ENCODE measurements at places on chromosomes 7 and 10. TPM values are rescaled to one million over a fixed set of nuclear protein-coding genes. Genes with fewer than 3 reads are reported as not detected.
A peak's percentile ranks its signal among the peaks of the same experiment; 100 is the strongest.

The GRM8 gene
- total RNA-seq = 0.36 TPM

The VSTM4 gene
- total RNA-seq = 4.7 TPM

The CALML3 gene
- not detected for total RNA-seq

The SERPINE1 gene
- 23.1 TPM for total RNA-seq

The GSAP gene
- total RNA-seq = 3.2 TPM

The MYL10 gene
- not detected for total RNA-seq

The ITPRID1 gene
- total RNA-seq = not detected

The POLL gene
- 11.1 TPM for total RNA-seq

The CPA2 gene
- not detected for total RNA-seq

The TM9SF3 gene
- 73.8 TPM for total RNA-seq

- DNase-seq = no peak
Measured at GRCh38 chr10:124386186-124387077, 32.3 kb downstream of the OAT start.

- DNase-seq = no peak
Measured at GRCh38 chr7:29955075-29955792, 34.4 kb downstream of the SCRN1 start.

DNA sequence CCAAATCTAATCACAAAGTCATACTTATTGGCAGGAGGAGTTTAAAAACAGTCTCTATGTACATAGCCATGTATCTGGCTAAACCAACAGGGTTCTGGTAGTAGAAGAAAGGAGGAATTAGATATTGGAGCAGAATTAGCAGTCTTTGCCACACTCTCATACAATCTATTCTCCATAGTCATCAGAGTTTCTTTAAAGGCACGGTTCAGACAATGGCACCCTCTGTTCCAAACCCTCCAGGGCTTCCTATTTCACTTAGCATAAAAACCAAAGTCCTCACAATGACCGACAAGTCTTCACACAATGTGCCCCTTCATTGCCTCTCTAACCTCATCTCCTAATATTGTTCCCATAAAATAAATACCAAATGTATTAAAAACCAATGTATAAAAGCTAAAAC, 12.7 kb downstream of the ZNF438 start:
- no peak for DNase-seq

DNA sequence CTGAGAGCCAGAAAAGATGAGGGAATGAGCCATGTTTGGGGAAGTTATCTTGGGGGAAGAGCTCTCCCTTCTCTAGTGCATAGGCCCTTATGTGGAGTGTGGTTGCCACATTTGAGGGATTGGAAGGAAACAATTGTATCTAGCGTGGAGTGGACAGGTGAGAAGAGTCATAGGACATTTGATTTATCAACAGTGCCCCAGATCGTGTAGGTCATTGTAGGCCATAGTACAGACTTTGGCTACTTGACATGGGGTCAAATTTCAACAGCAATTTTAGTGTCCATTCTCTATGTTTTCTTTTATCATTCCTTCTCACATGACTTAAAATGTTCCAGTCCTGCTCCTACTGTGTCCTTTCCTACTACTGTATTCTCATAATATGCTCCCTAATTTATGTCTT, 1182.8 kb downstream of the SORCS1 start:
- no peak for DNase-seq

DNA sequence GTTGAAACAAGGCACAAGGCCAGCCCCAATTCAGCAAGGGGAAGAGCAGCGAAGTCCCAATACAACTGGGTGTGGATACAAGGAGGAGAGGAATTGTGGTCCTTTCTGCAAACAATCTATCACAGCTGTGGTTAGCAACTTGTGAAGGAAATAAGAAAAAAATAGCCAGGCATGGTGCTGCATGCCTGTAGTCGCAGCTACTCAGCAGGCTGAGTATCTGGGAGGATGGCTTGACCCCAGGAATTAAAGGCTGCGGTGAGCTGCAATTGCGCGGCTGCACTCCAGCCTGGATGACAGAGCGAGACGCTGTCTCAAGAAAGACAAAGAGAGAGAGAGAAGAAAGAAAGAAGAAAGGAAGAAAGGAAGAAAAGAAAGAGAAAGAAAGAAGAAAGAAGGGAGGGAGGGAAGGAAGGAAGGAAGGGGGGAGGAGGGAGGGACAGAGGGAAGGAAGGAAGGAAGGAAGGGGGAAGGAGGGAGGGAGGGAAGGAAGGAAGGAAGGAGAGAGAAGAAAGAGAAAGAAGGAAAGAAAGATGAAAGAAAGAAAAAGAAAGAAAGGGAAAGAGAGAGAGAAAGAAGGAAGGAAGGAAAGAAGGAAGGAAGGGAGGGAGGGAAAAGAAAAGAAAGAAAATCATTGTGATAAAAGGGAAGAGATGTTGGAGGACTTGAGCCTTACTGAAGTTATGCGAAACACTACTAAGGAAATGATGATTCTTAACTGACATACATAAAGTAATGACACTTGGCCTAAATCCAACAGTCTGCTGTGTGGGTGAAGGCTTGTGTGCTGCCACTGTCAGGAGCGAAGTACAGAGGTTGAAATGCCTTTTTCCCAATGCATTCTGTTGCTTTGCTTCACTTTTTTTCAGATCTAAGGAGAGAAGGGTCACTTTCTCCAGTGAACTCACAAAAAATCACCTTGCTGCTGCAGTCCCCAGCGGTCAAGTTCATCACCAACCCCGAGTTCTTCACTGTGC, 117.0 kb upstream of the STK17A start:
- no peak for DNase-seq

- peak; percentile 77 for DNase-seq
Measured at GRCh38 chr10:31769564-31769963, 159.1 kb downstream of the ARHGAP12 start.

GRCh38 chr7:1632916-1633785, 36.9 kb upstream of the ELFN1 start:
- no peak for DNase-seq

DNA sequence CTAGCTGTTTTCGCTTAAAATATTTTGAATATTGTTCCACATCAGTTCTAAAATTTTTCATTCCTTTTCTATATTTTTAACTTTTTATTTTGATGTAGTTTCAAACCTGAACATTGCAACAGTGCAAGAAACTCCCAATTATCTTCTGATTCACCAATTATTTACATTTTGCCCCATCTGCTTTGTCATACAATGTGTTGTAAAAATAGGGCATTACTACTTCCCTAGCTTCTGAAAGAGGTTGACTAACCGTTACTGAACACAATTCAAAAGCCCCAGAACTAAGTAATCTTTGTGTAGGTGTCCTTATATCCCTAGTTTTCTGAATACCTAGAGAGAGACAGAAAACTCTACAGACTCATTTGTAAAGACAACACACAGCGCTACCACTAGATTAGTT, 86.7 kb downstream of the AVL9 start:
- no peak for DNase-seq

DNA sequence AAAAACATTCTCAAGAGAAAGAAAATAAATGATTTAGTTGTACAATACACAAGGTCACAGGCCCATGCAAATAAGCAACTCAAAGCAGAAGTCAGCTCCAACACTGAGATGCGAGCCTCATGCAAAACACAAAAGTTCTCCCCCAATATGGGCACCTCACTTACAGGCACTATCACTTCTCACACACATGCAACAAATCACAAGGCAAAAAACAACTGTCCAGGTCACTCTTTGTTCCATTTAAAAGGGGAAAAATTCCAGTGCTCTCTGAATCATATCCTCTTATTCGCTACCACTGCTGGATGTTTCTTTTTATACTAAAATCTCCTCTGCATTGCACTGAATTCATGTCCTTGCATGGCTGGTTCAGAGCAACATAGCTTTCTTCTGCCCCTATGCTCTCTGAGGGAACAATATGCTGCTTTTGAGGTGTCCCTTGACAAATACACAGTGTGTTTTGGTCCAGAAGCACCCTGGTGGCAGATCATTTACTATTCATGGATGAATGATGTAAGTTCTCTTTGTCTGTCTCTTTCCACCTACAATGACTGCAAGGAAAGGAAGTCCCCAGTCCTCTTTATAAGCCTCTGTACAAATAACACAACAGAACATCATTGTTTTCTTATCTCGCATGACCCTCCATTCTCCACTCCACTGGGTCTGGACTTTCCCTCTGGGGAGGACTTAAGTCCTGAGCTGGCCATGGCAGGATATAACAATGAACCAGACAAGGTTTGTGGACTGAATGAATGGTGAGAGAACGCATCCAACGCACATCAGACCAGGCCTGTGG, 85.4 kb upstream of the GSDME start:
- DNase-seq = peak; percentile 40

- DNase-seq = no peak
Measured at GRCh38 chr7:35492451-35493175, 202.3 kb downstream of the HERPUD2 start.

DNA sequence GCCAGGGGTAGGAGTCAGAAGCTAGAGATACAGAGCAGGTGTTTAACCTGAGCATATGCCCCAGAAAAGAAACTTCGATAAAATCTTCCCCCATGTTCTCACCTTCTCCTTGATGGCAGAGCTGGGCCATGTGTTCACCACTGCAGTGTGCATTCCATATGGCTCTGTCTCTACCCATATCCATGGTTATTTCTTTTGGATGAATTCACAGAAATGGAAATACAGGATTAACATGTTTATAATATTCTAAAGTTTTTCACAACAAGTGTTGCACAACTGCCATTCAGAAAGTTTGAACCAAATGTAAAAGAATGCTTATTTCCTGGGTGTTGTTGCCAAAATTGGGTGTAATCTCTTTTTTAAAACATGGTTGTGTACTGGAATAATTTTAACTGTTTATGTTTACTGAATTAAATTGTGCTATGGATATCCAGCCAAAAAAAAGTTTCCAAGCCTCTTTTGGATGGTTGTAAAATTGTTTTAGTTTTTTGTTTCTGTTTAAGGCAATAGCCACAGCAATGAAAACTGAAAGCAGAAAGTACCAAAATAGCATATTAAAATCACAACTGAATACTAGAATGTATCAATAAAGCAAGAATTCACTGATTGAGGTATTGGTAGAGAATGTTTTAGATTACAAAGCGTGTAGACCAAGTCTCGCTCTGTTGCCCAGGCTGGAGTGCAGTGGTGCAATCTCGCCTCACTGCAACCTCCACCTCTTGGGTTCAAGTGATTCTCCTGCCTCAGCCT, 19.9 kb upstream of the CCNY start:
- DNase-seq = no peak

- no peak for DNase-seq
Measured at GRCh38 chr7:91007371-91007770, 256.9 kb upstream of the FZD1 start.

DNA sequence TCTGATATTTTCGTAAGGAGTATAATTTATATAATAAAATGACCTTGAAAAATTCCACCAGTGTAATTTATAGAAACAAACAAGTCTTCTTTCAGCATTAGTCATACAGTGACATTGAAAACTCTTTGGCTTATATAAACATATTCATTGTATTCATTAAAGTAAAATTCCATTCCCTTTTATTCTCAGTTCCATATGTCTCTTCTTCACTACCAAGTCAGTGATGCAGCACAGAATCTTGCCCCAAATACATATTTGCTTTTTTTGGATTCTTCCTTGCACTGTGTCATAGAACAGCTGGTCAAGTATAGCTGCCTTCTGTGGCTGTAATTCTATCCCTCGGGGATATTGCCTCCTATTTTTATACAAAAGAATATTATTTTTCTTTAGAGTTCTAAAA, 884.5 kb upstream of the POT1 start:
- peak; percentile 57 for DNase-seq

DNA sequence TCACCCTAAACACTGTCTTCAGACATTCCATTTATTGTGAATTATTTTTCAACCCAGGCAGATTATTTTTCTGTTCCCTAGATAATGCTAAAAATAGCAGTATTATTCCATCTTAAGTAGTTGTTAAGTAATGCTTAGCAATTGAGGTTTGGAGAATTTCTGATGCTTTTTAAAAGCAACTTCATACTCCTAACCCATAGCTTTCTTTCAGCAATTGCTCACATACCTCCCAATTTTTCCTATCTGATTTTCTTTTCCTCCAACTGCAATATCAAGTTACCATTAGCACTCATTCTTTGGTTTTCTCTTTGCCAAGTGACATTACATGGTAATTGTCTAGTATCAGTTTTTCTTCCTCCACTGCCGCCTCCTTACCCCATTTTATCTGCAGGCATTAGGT, 104.7 kb downstream of the GPR85 start:
- peak; percentile 38 for DNase-seq

DNA sequence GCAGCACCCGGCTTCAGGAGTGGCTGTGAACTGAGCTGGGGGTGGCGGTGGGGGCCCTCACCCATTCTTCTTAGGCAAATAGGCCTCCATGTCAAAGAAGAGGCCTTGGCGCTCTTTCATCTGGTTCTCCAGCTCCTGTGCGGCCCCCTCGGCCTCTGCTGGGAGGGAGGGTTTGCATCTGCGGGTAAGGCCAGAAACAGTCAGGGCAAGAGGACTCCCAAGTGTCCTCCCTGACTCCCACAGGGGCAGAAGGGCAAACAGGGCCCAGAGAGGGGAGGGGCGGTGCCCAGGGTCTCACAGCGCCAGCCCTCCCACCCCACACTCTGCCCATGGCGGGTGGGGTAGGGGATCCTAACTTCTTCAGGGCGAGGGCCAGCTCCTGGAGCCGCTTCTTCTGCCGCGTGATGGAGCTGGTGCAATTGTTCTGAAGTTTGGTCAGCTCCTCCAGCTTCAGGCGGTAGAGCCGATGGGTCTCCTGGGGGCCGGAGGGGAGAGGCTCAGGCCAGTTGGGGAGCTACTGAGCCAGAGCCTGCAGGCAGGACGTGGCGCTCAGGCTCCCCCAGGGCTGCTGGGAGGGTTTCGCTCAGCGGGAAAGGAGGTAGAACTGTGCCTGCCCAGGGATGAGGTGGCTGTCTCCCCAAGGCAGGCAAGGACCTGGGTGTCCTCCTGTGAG, 2.2 kb downstream of the TMEM120A start:
- no peak for DNase-seq

- peak; percentile 90 for DNase-seq
Measured at GRCh38 chr7:143380260-143380645, 892 bp upstream of the ZYX start.

- no peak for DNase-seq
Measured at GRCh38 chr7:163971-164881, 28.1 kb upstream of the FAM20C start.

- DNase-seq = no peak
Measured at GRCh38 chr7:46626691-46627310, 705.7 kb upstream of the IGFBP3 start.

DNA sequence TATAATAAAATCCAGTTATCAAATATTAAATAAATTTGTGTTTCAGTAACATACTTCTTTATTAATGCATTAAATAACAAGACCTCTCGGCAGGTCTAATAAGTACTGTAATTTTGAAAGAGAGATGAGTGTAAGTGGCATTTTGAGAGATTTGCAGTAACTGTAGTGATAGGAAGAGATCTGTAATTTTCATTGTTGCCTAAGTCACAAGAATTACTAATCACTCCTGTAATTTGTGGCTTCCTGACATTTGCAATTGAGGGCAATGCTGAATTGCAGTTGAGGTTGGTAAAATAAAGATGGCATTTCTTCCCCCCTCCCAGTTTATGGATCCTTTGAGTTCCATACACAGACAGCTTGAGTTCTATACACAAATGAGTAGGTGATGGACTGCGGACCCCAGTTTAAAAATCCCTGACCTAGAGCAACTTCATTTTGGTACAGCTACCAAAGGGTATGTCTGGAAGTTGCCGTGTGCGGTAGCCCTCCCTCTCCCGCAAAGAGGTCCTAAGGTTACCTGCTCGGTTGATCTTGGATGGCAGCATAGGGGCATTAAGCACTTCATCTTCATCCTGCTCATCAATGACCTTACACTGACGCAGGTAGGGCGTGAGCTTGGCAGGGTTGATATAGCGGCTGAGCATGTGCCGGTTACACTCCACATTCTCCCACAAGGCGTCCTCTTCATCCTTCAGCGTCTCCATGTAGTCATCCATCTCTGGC, 96.4 kb downstream of the CARD11 start:
- no peak for DNase-seq

- DNase-seq = peak; percentile 43
Measured at GRCh38 chr7:97187067-97187466, 69.6 kb downstream of the SDHAF3 start.

Data from fibroblast of the aortic adventitia (primary cell).